ENCODE measurements at places on chromosomes 2 and 18.
A peak's percentile ranks its signal among the peaks of the same experiment; 100 is the strongest.

DNA sequence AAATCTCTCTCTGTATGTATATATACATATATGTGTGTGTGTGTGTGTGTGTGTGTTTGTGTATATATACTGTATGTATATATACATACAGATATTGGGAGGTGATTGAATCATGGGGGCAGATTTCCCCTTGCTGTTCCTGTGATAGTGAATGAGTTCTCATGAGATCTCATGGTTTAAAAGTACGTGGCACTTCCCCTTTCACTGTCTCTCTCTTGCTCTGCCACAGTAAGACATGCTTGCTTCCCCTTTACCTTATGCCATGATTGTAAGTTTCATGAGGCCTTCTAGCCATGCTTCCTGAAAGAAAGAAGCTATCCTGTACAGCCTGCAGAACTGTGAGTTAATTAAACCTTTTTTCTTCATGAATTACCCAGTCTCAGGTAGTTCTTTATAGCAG lies 18.8 kb upstream of the CCDC195 start:
- no peak for DNase-seq

DNA sequence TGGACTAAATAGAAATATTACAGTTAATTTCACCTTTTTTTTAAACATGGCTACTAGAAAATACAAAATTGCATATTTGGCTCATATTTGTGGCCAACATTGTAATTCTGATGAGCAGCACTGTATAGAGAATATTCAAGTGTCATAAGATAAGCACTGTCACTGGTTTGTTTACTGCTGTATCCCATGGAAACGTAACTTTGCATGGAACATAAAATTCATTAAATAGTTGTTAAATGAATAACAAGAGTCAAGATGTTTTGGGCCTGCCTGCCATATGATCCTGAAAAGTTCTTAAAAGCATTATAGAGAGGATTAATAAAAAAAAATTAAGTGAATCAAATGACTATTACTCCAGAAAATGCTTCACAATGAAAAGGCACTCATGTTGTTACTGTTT lies 763.7 kb upstream of the CRIM1 start:
- no peak for DNase-seq

- no peak for DNase-seq
These were observed 1012.7 kb downstream of the TDRD15 start for GRCh38 chr2:22136446-22136845.

DNA sequence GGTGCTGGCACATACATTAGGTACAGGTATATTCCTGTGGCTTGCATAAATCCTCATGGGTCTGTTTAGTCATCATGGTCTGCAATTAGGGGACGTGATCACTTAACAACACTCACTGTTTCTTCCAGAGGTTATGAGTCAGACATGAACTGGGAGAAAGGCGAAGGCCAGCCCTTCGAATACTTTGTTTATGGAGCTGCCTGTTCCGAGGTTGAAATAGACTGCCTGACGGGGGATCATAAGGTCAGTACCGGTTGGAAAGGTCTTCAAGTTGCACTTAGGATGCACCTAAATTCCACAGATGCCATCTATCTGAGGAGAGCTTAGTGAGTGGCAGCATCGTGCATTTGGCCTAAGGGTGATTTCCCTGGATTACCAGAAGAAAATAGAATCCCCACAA lies 76.9 kb downstream of the AOX1 start:
- no peak for DNase-seq

DNA sequence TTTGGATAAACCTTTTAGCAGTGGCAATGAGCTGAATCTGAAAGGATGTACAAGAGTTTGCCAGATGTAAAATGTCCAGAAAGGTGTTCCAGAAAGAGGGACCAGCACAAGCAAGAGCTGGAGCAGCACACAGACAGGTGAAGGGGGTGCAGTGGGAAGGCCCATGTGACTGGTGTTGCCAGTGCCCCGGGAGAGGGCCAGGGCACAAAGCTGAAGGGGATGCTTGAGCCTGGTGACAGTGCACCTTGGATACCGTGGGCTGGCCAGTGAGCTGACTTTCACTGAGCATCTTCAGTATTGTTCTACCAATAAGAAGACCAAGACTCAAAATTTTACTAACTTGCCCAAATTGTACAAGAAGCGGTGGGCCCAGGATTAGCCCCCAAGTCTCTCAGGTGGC lies 132.3 kb upstream of the ALPP start:
- no peak for DNase-seq

DNA sequence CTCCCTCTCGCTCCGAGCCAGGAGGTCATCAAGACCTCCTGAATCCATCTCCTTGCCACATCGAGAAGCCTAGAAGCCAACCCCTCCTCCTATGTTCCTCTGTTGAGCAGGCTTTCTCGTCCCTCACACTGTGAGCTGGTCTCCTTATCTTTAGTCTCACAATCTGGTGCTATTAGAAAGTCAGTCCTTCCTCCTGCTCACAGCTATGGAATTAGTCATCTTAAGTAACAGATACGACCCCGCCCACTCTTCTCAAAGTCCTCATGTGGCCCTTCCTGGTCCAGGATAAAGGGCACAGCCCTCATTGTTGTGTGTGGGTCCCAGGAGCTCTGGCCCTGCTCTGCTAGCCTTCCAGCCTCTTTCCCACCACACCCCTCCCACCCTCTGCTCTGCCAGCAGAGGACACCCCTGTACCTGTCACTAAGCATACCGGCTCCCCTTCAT lies 41.4 kb upstream of the TRIB2 start:
- DNase-seq = no peak

DNA sequence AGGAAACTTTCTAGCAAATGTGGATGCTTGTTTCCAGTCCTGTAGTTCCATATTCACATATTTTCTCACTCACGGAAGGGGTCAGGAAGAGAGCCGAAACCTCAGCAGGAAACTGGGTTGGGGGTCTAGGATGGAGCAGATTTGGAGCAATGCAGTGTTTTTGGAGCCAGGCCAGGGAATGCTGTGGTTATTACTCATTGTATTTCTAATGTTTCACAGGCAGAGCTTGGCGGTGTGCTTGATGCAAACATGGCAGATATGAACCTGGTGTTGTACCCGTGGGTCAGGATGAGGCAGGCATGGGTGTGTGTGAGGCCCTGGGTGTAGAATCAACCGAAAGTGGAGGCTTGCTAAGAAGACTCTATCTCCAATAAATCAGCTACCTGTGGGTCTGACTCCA lies 34.6 kb upstream of the ACKR3 start:
- no peak for DNase-seq

DNA sequence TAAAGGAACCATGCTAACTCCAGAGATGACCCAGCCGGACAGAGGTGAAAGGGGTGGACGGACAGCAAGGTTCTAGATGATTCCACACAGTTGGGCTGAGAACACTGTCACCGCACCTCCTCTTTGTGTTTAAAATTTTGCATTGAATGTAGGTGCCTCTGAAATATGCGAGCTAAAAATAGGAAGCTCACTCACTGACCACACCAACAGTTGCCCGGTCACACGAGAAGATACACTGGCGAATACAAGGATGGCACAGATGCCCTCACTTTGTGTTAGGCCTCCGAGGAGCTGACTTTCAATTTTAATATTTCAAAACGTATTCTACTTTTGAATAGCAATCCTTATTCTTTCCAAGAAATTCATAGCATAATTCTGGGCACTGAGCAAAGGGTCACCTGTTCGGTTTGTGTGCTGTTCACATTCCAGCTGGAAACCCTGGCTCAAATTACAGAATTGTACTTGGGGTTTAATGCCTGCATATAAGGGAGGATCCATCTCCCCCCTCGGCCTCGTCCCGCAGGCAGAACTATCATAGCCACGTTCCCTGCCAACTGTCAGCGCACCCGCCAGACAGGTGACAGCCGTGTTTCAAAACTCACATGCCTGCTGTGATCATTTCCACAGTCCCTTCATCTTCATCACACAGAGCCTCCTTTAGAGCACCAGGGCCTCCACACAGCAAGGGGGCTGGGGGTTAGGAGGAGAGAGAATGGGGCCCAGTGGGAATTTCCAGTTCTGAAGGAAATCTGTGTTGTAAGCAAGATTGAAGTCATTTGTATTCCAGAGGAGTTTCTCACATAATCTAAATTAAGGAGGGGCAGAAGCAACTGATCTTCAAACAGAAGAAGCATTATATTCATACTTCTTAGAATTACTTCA lies 48.2 kb downstream of the ADI1 start:
- no peak for DNase-seq

GRCh38 chr2:33126552-33126951 lies 179.8 kb downstream of the LTBP1 start:
- no peak for DNase-seq

DNA sequence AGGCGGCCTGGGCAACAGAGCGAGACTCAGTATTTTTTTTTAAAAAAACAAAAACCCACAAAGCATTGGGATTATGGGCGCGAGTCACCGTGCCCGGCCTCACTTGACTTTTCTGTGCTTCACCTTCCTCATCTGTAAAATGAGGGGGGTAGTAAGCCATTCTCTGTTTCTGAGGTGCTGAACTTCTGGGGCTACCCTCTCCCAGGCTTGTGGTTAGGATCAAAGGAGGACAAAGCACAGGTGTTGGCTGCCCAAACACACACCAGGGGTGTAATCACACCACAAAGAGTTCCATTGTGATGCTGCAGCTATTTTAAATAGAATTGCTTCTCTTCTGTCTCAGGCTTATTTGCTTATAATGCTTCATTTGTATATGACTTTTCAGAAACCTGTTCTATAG lies 35.8 kb upstream of the INHBB start:
- DNase-seq = no peak

DNA sequence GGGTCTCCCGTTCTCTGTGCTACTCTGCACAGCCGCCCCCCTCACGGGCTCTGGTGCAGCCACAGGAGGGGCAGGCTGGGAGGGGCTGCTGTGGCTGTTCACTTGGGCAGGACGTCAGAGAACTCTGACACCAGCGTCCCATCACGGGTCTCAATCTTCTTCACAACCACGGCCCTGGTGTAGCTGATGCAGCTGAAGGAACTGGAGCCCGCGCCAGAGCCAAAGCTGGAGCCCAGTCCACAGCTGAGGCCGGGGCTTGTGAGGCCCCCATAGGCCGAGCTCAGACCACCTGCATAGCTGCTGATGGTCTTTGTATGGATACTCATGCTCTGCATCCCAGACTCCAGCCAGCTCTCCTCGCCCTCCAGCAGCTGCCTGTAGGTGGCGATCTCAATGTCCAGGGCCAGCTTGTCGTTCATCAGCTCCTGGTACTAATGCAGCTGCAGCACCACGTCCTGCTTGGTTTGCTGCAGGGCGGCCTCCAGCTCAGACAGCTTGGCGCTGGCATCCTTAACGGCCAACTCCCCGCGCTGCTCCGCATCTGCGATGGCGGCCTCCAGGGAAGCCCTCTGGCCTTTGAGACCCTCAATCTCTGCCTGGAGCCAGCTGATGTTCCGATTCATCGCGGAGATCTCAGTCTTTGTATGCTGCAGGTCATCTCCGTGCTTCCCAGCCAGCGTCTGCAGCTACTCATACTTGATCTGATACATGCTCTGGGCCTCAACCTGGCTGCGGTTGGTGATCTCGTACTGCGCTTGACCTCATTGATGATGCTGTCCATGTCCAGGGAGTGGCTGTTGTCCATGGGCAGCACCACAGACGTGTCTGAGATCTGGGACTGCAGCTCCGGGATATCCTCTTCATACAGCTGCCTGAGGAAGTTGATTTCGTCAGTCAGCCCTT lies 7.4 kb upstream of the DUSP19 start:
- peak; percentile 5 for DNase-seq

- no peak for DNase-seq
These were observed 117.0 kb upstream of the RIOK3 start for GRCh38 chr18:23336101-23336500.

DNA sequence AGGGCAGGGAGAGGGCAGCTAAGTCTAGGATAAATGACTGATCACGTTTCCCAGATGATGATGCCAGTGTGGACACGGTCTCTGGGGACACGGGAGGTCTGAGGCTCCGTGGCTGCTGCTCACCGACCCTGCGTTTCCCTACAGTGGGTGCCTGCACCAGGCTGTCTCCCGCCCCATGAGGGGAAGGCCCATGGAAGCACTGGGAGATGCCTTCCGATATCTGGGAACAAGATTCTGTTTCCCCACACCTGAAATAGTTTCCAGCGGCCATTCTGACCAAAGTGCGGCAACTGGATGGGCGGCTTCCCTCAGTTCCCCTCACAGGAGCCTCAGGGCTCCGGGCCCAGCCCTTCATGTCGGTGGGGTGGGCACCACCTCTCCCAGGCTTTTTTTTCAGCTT lies 83.1 kb downstream of the EDAR start:
- no peak for DNase-seq

DNA sequence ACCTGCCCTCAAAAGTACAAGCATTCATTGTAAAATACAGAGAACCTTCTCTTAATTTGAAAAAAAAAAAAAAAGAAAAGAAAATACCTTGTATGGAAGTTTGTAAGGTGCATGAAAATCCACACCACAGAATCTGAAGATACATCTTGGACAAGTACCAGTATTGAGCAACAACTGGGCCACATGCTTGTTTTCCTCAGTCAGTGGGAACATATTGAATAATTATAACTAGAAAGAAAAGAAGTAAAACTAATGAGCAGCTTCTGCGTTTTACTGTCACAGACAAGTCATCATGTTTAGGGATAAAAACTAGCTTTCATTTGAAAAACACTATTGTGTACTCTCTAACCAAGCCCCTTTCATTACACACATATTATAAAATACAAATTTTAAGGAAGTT lies 5.8 kb upstream of the PEX13 start:
- DNase-seq = no peak

Measured in activated naive CD4-positive, alpha-beta T cell treated with Interleukin-2 at 50 U/mL for 16 hours (primary cell).